Ovary (tissue), 10 donors: ENCODE measurements at places on chromosomes 1 and 21. TPM values are rescaled to one million over a fixed set of nuclear protein-coding genes. Genes with fewer than 3 reads are reported as not detected.
A peak's percentile ranks its signal among the peaks of the same experiment; 100 is the strongest.

- no peaks in the 10 kb centered on the region for H3K27me3 ChIP-seq
- H3K4me3 ChIP-seq: no peak overlapping the region
- no peak overlapping the region for H3K27ac ChIP-seq
- H3K36me3 ChIP-seq: no peaks in the 10 kb centered on the region
- no peaks in the 10 kb centered on the region for H3K4me1 ChIP-seq
- DNase-seq: no peak
Observed at GRCh38 chr1:177411381-177411780, 240.6 kb downstream of the BRINP2 start.

PLD5 gene
- total RNA-seq: 1.0 TPM

AADACL4 gene
- total RNA-seq: not detected

- no peak for DNase-seq
- H3K27me3 ChIP-seq: no peaks in the 10 kb centered on the region
- H3K4me3 ChIP-seq: no peak overlapping the region
- no peaks in the 10 kb centered on the region for H3K4me1 ChIP-seq
- no peak overlapping the region for H3K27ac ChIP-seq
Observed at GRCh38 chr1:73136975-73137374, 854.6 kb upstream of the NEGR1 start.

- no peak overlapping the region for H3K4me3 ChIP-seq
- no peaks in the 10 kb centered on the region for H3K27me3 ChIP-seq
- no peaks in the 10 kb centered on the region for H3K36me3 ChIP-seq
- peak; percentile 88 for DNase-seq
Observed at GRCh38 chr1:229227298-229227919, 43.5 kb upstream of the RAB4A start.

GRCh38 chr1:217924924-217925323, 293.8 kb downstream of the SPATA17 start:
- H3K27me3 ChIP-seq: no peaks in the 10 kb centered on the region
- H3K27ac ChIP-seq: no peak overlapping the region
- no peak for DNase-seq
- H3K4me3 ChIP-seq: no peak overlapping the region

GRCh38 chr1:100769906-100770646, 50.5 kb downstream of the VCAM1 start:
- no peak overlapping the region for H3K27ac ChIP-seq
- no peak for DNase-seq
- no peaks in the 10 kb centered on the region for H3K27me3 ChIP-seq
- no peak overlapping the region for H3K4me3 ChIP-seq

GRCh38 chr21:14684071-14684470, 138.0 kb upstream of the SAMSN1 start:
- H3K4me3 ChIP-seq: no peak overlapping the region
- DNase-seq: no peak
- no peaks in the 10 kb centered on the region for H3K27me3 ChIP-seq
- no peaks in the 10 kb centered on the region for H3K4me1 ChIP-seq
- no peaks in the 10 kb centered on the region for H3K36me3 ChIP-seq

DNA sequence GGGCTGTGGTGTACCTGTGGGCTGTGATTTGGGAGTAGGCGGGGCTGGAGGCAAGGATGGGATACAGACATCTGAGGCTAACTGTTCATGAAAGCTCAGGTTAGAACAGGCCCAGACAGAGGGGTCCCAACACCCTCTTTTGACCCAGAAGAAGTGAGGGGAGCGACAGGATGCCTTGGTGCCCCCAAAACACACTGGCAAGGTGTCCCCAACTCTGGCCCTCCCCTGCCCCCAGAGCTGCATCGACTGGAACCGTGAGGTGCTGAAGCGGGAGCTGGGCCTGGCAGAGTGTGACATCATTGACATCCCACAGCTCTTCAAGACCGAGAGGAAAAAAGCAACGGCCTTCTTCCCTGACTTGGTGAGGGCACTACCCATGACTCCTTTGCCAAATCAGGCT, 27.6 kb upstream of the PADI4 start:
- no peaks in the 10 kb centered on the region for H3K4me1 ChIP-seq
- H3K36me3 ChIP-seq: no peaks in the 10 kb centered on the region

AKT3 gene
- total RNA-seq: 202 TPM

LMX1A gene
- not detected for total RNA-seq

- no peak for DNase-seq
- H3K4me3 ChIP-seq: no peak overlapping the region
- H3K36me3 ChIP-seq: no peaks in the 10 kb centered on the region
- H3K27ac ChIP-seq: no peak overlapping the region
Observed at GRCh38 chr1:205515781-205516253, 11.3 kb downstream of the CDK18 start.

CHD5 gene
- 0.50 TPM for total RNA-seq

FAM110D gene
- total RNA-seq: 3.8 TPM

CASQ1 gene
- 0.40 TPM for total RNA-seq

GRCh38 chr21:38286739-38287471, 30.1 kb downstream of the KCNJ15 start:
- H3K4me1 ChIP-seq: no peaks in the 10 kb centered on the region
- H3K27ac ChIP-seq: no peak overlapping the region
- H3K4me3 ChIP-seq: no peak overlapping the region
- DNase-seq: no peak
- H3K36me3 ChIP-seq: no peaks in the 10 kb centered on the region

DNA sequence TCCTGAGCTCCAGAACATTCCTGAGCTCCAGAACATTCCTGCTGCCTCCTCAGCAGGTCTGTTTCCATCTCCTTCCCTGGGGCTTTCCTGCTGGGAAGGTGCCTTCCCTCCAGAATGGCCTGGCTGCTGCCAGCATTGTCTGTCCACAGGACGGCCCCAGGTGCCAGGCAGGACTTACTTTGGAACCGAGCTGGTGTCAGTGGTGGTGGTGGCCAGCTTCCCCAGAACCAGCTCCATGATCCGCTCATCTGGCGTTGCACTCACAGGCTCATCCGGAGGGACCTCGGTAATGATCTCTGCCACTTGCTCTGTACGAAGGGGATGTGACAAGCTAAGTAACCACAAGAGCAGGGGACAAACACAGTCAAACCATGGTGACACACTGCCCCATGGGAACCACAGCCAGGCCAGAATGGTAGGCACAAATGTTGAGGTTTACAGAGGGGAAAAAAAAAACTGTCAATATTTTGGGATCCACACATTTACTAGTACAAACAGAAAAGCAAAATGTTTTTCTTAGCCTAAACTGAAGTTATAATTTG, 41.3 kb downstream of the PRDM15 start:
- DNase-seq: no peak
- no peaks in the 10 kb centered on the region for H3K4me1 ChIP-seq
- no peaks in the 10 kb centered on the region for H3K36me3 ChIP-seq
- no peak overlapping the region for H3K27ac ChIP-seq
- H3K4me3 ChIP-seq: no peak overlapping the region
